ENCODE measurements at places on chromosomes 11 and 22. TPM values are rescaled to one million over a fixed set of nuclear protein-coding genes. Genes with fewer than 3 reads are reported as not detected.

DNA sequence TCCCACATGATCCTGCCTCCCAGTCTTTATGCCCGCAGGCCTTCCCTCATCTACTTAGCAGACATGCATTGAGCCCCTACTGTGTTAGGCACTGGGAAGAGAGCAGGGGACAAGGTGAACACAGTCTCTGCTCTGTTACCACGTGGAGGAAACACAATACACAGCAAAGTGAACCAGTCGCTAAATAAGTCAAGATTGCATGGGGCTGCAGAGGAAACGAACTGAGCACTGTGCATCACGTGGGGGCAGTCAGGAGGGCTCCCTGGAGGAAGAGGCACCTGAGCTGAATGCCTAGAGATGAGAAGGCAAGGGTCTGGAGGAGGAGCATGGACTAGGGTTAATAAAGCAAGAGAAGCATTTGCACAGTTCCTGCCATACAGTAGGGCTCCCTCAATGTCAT lies 102.7 kb downstream of the MN1 start:
- no peaks in the 10 kb centered on the region for H3K4me1 ChIP-seq
- no peak overlapping the region for H3K4me3 ChIP-seq
- H3K27ac ChIP-seq = no peak overlapping the region
- no peak for DNase-seq
- H3K27me3 ChIP-seq = no peaks in the 10 kb centered on the region
- H3K36me3 ChIP-seq = no peaks in the 10 kb centered on the region

- no peaks in the 10 kb centered on the region for H3K27me3 ChIP-seq
- no peaks in the 10 kb centered on the region for H3K36me3 ChIP-seq
- H3K4me3 ChIP-seq = no peak overlapping the region
- no peak overlapping the region for H3K27ac ChIP-seq
- no peak for DNase-seq
Measured at GRCh38 chr11:63931876-63932275, 6.9 kb upstream of the NAA40 start.

DNA sequence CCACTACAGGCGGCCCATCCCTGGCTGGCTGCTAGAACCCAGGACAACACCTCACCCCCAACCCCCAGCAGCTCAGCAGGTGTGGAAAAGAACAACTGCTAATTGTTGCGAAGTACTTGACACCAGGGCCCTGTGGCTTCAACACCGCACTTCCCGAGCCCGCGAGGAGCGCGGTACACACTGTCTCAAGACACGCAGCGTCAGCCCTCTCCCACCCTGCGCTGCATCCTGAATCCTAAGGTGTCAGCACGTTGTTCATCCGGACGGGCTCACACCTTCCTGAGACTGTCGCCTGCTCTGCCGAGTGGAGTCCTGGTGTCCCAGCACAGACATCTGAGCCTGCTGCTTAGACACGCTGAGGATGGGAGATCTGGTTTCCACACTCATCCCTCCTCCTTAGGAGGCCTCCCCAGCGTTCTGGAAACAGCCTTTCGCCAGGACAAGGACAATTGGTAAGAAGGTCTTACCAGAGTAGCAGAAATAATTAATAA lies 1336.2 kb downstream of the BRD1 start:
- peaks cover 8% of the 10 kb centered on the region for H3K4me1 ChIP-seq
- H3K27ac ChIP-seq = no peak overlapping the region
- H3K4me3 ChIP-seq = peak overlapping the region; percentile 83
- DNase-seq = peak; percentile 72

- peaks cover 12% of the 10 kb centered on the region for H3K4me1 ChIP-seq
- H3K27ac ChIP-seq = no peak overlapping the region
- no peaks in the 10 kb centered on the region for H3K27me3 ChIP-seq
Measured at GRCh38 chr11:42620796-42621195, 691.0 kb upstream of the API5 start.

DNA sequence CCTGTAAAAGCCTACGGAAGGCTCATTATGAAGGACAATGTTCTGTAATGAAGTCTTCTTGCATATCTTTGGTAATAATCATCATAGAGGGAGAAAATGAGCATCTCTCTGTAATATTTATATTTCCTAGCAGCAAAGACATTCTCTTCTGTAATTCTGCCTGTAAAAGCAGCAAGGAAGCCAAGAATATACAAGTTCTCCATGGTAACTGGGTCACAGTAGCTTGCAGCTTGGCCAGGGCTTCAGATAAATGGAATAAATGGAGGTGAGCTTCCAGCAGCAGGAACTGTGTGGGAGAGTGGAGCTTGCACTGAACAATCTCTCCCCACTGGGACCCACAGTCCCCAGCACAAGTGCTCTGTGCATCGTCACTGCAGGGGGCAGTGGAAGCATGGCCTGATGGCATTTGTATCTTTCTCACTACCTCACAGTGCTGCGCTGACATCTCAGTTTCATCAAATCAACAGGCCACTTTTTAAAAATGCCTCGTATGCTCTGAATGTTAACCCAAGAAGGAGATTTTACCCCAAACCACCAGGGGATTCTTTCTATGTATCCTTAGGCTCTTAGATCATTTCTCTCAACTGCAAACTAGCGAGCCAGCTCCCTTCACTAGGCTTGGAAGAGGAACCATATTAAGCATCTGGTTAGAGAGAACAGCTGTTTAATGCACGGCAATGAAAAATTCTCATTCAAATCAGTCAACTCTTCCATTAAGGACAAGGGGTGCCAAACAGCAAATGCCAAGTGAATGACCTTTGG lies 1059.7 kb downstream of the OPCML start:
- H3K27ac ChIP-seq = no peak overlapping the region
- no peak overlapping the region for H3K4me3 ChIP-seq
- peaks cover 6% of the 10 kb centered on the region for H3K4me1 ChIP-seq
- DNase-seq = no peak
- no peaks in the 10 kb centered on the region for H3K36me3 ChIP-seq

- no peak overlapping the region for H3K4me3 ChIP-seq
- H3K27ac ChIP-seq = no peak overlapping the region
- H3K36me3 ChIP-seq = no peaks in the 10 kb centered on the region
- H3K27me3 ChIP-seq = peaks cover 30% of the 10 kb centered on the region
Measured at GRCh38 chr11:122156940-122157382, 40.9 kb upstream of the BLID start.

DNA sequence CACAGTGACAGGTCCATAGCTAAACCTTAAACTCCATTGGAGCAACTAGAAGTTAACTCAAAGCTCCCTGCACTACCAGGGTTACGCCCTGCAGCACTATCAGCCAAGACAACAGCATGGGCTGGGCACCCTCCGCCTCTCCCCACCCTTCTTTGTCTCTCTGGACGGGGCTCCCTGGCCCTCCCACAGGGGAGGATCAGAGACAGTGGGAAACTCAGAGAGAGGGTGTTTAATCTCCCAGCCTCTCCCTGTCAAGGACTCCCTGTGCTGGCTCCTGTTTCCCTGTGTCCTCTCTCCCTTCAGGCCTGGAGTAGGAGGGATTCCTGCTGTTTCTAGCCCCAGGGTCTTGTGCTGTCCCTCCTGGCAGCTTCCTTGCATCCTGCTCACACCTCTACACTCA lies 56.9 kb upstream of the CSNK2A3 start:
- H3K27me3 ChIP-seq = no peaks in the 10 kb centered on the region

DNA sequence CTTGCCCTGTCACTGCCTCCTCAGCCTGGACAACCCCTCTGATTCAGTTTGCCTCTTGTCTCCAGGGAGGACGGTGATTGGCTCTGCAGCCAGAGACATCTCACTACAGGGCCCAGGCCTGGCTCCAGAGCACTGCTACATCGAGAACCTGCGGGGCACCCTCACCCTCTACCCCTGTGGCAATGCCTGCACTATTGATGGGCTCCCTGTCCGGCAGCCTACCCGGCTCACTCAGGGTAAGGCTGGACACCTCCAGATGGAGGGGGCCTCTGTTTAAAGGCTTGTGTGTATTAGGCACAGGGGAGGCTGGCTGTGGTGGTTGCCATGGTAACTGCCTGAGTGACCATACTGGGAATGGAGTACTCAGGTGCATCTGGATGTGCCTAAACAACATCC lies 8.6 kb downstream of the PHLDB1 start:
- no peaks in the 10 kb centered on the region for H3K36me3 ChIP-seq
- peaks cover 13% of the 10 kb centered on the region for H3K4me1 ChIP-seq
- H3K4me3 ChIP-seq = peak overlapping the region; percentile 44
- H3K27me3 ChIP-seq = peaks cover 36% of the 10 kb centered on the region
- peak; percentile 81 for DNase-seq

DNA sequence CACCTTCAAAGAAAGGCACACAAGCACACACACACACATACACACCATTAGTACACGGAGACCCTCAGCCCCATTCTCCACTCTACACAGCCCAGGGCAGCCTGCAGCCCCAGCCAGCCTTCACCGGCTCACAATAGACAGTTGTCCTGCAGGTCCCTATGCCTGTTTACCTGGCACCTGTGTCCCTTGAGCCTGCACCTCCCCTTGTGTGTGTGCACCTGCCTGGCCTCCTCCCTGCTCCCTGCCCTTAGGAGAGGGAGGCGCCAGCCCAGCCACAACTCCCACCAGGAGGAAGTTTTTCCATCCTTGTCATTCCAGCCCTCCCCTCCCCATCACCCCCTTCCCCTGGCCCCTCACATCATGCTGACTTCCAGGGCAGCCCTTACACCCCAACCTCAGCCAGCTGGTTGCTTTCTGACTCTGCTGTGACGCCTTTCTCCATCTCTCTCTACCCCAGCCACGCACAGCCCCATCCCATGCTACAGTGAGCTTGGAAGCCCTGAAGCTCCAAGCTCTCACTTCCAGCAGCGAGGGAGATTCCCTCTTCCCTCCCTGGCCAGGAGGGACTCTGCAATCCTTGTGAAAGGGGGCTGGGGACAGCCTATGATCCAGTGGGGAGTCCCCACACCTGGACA lies 4.4 kb downstream of the AHNAK start:
- peak overlapping the region; percentile 88 for H3K4me3 ChIP-seq
- no peak overlapping the region for H3K27ac ChIP-seq
- H3K36me3 ChIP-seq = peaks cover 20% of the 10 kb centered on the region
- H3K27me3 ChIP-seq = no peaks in the 10 kb centered on the region
- H3K4me1 ChIP-seq = peaks cover 14% of the 10 kb centered on the region
- no peak for DNase-seq

GRCh38 chr11:86537541-86538222 lies 134.7 kb downstream of the ME3 start:
- H3K36me3 ChIP-seq = no peaks in the 10 kb centered on the region
- H3K4me3 ChIP-seq = no peak overlapping the region
- no peak overlapping the region for H3K27ac ChIP-seq
- DNase-seq = no peak
- H3K4me1 ChIP-seq = no peaks in the 10 kb centered on the region
- no peaks in the 10 kb centered on the region for H3K27me3 ChIP-seq

GRCh38 chr11:61699737-61700160 lies 19.6 kb downstream of the DAGLA start:
- H3K27me3 ChIP-seq = no peaks in the 10 kb centered on the region
- no peak overlapping the region for H3K27ac ChIP-seq
- H3K36me3 ChIP-seq = no peaks in the 10 kb centered on the region
- no peak for DNase-seq

DNA sequence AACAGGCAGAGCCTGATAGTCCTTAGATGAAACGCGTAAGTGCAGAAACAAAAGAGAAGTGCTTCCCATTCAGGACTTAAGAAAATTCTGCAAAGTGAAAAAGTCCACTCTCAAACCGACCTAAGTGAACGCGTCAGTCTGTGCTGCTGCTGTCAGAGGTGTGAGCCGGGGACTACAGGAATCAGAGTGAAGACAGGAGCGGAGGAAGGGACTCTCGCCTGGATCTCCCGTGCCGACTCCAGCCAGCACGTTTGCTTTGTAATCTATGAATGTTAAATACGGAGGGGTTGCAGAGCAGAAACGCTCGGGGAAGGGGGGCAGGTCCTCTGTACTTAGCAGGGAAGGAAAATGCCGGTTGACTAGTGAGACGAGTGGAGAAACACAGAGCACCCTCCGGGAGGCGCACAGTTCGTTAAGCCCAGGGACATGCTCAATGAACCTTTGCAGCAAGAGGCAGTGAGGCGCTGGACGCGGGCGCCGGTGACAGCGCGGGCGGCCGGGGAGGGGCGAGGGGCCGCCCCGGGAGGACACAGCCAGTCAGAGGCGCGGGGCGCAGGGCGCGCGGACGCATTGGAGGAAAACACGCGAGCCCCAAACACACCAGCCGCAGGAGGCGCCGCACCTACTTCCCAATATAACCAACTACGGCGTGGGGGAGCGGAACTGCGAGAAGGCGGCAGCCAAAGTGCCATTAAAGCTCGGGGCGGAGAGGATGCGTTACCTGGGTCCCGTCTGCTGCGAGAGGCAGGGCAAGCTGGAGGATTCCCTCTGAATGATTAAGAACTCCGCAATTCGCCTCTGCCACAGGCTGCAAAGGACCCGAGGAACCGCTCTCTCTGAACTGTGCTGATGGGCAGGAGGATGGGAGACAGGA lies at the start of gene CNTN5:
TSS of gene CNTN5 (plus strand) at position 598 of the 874 bp plus-strand sequence.
- H3K27me3 ChIP-seq = peaks cover 22% of the 10 kb centered on the region
- peak within 1 kb of the TSS; percentile 86 for H3K4me3 ChIP-seq
- no peaks in the 10 kb centered on the region for H3K4me1 ChIP-seq
- DNase-seq = peak; percentile 90
- no peaks in the 10 kb centered on the region for H3K36me3 ChIP-seq

DNA sequence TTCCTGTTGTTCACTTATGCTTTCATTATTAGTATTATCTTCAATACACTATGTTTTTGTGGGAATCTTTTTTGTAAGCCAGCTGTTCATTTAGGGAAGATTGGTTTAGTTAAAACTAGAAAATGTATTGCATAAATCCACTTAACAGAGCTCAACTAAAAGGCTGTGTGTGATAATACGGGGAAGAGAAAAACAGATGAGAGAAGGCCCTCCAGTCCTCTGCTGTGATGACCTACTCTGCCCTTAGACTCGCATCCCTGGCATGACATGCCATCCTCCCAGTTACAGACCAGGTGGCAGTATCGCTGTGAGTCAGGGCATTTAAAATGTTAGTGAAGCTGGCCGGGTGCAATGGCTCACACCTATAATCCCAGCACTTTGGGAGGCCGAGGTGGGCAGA lies 173.4 kb upstream of the TTC12 start:
- H3K27ac ChIP-seq = no peak overlapping the region
- H3K4me1 ChIP-seq = peaks cover 4% of the 10 kb centered on the region
- no peaks in the 10 kb centered on the region for H3K27me3 ChIP-seq
- no peaks in the 10 kb centered on the region for H3K36me3 ChIP-seq
- H3K4me3 ChIP-seq = no peak overlapping the region

SAA2 gene
- total RNA-seq = 0.38 TPM

C11orf24 gene
- 37.3 TPM for total RNA-seq

CHADL gene
- 1.3 TPM for total RNA-seq

KDELR3 gene
- total RNA-seq = 14.9 TPM

OR52R1 gene
- total RNA-seq = not detected

MFRP gene
- not detected for total RNA-seq

CHRM4 gene
- total RNA-seq = not detected

CBX6 gene
- 13.4 TPM for total RNA-seq

SEC14L6 gene
- total RNA-seq = 2.1 TPM

WT1 gene
- not detected for total RNA-seq

ST14 gene
- 17.5 TPM for total RNA-seq
